Aorta (tissue), 5 donors: ENCODE measurements at places on chromosomes 3 and 15. TPM values are rescaled to one million over a fixed set of nuclear protein-coding genes. Genes with fewer than 3 reads are reported as not detected.

DNA sequence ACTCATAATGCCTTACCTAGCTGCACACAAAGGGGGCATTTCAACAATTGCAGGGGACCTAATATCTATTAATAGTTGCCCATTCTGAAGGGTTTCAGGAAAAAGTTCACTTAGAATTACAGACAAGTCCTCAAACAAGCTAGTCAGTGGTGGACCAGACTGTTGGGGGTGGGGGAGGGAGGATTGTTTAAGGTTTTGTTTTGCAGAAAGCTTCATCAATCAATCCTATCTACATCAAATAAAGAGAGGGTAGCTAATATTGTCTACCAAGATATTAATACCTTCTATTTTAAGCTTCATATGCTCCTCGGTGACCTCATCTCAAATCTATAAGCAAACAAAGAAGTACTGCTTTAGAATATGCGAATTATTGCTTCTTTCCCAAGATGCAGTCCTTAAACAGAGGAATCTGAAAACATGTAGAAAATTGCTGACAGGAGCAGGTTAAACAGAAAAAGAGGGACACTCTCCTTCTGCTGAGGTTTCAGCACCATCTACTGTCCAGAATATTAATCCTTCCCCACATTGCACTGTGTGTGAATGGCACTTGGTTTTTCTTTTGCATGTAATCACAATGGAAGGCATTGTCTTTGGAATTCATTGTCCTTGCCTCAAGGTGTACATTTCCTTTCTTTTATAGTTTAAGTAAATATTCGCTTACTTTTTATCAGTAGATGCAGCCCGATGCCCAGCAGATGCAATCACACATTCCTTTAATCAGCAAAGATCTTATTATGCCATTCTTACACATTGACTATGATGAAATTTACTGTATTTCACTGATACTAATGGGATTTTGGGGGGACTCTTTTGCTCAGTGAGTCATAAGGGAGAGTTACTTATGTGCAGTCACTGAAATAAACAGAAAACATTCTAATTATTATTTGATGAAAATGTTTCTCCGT is 94.7 kb downstream of the IL5RA start:
- DNase-seq, result no peak

GRCh38 chr3:129783470-129783869 is 110.0 kb downstream of the TMCC1 start:
- DNase-seq, result no peak

GRCh38 chr3:110738531-110738930 is 333.1 kb upstream of the NECTIN3 start:
- DNase-seq, result no peak

- peak; percentile 88 for DNase-seq
These were observed 48.8 kb downstream of the STARD5 start for GRCh38 chr15:81274931-81275707.

DNA sequence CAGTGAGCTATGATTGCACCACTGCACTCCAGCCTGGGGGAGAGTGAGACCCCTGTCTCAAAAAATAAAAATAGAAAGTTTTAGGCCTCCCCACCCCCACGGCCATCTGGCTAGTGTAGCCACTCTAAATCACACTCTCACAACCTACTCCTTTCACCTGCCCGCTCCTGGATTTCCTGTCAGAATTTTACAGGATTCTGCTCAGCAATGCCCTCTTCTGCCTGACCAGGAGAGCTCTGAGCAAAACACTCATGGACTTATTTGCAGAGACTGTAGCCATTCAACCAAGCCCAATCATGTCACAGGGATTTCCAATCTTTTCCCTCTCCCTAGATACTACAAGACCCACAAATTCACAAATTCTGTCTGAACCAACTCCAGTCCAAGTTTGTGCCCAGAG is 242.6 kb upstream of the TPRG1 start:
- DNase-seq, result no peak

DNA sequence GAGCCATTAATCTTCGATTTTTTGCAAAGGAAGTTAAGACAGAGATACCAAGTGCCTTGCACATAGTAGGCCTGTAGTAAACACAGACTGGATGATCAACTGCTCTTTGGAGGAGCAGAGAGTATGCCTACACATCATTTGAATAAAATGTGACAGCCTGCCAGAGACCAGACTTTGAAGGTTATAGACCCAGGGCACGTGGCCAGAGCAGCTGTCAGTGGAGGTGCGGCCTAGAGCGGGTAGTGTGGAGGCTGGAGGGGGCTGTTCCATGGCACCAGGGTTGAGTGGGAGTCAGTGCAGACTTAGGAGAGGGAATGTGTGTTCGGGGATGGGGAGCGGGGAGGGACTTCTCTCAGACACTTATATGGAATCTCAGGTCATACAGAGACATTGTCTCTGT is 80.8 kb downstream of the SMAD3 start:
- no peak for DNase-seq

- no peak for DNase-seq
These were observed 124.0 kb upstream of the WNT5A start for GRCh38 chr3:55611121-55611520.

- peak; percentile 66 for DNase-seq
These were observed 140.1 kb downstream of the CHSY1 start for GRCh38 chr15:101111570-101112262.

DNA sequence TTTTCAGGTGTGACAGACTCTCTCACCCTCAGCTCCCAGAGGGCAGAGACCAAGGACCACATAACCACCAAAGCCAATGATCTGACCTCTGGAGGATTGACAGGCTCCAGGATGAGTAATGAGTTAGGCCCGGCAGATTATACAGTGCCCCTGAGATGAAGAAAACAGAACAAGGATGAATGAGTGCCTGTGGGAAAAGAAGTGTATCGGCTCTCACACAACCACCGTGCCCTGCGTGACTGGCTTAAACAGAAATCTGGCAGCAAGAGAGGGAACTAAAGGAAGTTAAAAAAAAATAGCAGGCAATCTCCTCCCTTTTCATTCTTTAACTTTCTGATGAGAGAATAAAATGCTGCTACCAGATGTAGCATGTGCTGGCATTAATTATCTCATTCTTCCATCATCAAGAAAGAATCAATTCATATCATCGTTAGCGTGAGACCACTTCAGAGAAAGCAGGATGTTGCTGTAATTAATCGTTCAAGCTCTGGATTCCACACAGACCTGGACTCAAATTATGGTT is 227.5 kb upstream of the COL8A1 start:
- DNase-seq, result peak; percentile 47

- DNase-seq, result no peak
These were observed 125.4 kb upstream of the CPNE4 start for GRCh38 chr3:132160198-132160597.

DNA sequence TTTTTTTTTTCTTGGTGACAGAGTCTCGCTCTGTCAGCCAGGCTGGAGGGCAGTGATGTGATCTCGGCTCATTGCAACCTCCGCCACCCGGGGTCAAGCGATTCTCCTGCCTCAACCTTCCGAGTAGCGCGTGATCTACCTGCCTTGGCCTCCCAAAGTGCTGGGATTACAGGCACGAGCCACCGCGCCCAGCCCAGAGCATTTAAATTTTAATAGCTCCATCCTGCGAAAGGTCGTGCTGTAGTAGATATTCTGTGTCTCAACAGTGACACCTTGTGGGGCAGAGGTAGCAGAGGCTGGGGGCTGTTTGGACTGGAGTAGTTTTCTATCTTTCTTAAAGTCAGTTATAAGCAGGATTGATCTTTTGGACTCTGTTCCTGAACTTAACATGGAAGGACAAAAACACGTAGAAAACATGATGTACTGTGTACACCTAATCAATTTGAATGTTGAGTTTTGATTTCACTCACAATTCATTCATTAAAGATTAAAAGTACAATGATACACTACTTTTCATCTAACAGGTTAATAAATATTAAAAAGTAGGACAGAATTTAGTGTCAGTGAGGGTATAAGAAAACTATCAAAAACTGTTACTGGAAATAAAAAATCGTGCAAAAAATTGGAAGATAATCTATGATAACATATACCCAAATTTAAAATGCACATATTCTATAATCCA is 11.0 kb upstream of the PDCD6IP start:
- peak; percentile 52 for DNase-seq

GRCh38 chr15:44011238-44011854 is 183.7 kb downstream of the FRMD5 start:
- no peak for DNase-seq

- DNase-seq, result no peak
These were observed 180.7 kb upstream of the GRM7 start for GRCh38 chr3:6680119-6680806.

- no peak for DNase-seq
These were observed 122.2 kb upstream of the WNT5A start for GRCh38 chr3:55609230-55609827.

DNA sequence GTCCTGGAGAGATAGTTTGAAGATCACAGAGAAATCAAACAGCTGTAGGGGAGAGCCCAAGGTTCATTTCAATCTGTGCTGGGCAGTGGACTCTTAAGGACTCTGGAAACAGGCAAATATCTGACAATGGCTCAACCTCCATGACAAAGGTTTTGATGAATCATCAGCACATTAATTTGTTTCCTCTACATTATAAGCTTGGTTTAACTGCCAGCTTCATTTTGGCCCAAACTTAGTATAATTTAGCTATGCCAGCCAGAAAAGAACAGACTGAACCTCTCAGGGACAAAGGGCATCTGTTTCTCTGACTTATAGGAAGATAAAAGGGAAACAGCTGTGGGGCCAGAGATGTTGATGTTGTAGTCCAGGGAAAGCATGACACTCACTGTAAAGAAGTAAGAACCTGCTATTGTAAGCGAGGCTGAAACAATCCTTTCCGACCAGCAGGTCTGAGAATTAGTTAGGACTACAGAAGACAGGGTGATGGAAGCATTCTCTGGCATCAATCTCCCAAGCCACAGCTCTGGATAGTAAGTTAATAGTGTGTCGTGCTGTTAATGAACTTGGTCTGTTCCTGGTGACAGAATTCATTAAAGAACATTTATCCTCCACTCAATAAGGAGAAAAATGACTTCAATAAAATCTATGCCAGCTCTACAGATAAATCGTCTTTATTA is 110.1 kb downstream of the KCNMB2 start:
- DNase-seq, result no peak

- DNase-seq, result no peak
These were observed 1.2 kb downstream of the LARP6 start for GRCh38 chr15:70852501-70853317.

- DNase-seq, result no peak
These were observed 28.9 kb downstream of the PDCD10 start for GRCh38 chr3:167705840-167706239.

GRCh38 chr15:100919481-100920405 is 586 bp downstream of the LRRK1 start:
- DNase-seq, result peak; percentile 57

DNA sequence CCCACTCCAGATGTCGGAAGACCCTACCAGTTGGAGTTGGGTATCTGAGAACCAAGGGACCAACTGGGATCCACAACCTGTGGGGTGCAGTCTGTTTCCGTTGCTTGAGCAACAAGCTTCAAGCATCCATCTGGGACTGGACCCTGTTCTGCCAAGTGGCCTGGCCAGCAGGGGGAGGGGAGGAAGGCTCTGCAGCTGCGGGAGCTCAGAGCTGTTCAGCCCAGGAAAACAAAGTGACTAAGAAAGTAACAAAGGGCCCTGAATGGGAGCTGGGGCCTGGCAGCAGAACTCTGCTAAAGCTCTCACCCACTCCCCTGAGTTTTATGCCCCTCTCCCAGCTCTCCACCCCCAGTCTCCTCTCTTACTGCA is 2.7 kb downstream of the TYRO3 start:
- DNase-seq, result no peak

- DNase-seq, result no peak
These were observed 1.9 kb upstream of the CFAP92 start for GRCh38 chr3:128995737-128996136.

GRCh38 chr3:154970797-154971196 is 109.3 kb upstream of the MME start:
- DNase-seq, result no peak

DNA sequence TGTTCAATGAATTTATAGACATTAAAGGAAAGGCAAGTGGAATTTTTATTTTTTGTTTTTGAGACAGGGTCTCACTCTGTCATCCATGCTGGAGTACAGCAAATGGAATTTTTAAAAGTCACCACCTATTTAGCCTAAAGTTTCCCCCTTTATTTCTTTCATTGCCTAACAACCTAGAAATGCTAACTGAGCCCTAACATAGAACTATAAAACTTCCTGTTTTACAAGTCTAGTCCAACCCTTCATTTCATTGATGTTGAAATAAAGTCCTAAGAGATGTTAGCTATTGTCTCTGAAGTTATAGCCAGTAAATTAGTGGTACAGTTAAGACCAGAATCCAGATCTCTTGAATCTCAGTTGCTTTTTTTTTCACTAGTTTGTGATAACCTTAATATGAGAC is 39.0 kb downstream of the MAPK6 start:
- no peak for DNase-seq

DNA sequence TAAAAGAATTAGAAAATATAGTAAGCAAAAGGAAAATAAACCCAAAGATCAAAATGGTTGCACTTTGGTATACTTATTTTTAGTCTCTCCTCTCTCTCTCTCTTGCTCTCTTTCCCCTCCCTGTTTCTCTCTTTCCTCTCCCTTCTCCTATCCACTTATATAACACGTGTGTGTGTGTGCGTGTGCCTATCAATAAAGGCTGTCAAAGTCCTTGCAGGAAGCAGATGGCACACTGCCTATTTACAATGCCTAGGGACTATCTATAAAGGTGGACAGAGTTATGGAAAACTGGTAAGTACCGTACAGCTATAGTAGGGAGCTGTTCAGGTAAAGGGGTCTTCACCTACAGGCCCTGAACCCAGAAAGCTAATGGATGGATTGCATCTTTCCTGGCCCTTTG is 161.6 kb downstream of the SQOR start:
- DNase-seq, result no peak

DNA sequence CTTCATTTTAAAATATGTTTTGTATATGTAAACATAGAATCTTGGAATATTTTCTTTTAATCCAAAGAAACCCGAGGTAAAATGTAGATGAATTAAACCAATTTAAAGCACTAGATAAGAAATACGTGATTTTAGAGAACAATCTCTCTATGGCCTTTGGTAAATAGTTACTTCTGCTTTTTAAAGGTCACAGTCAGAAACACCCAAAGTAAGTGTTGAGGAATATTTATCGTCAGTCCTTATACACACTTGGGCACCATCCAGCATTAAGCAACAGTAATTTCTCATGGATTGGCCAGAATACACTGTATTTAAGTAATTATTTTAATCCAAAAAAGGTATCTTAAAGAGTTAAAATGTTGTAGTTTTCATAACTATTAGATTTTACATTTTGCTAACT is 713.2 kb downstream of the NLGN1 start:
- DNase-seq, result no peak

- DNase-seq, result no peak
These were observed 135.3 kb downstream of the RPLP1 start for GRCh38 chr15:69587723-69588426.

The SPTBN5 gene
- polyA plus RNA-seq, result 0.63 TPM

The THRB gene
- 20.2 TPM for polyA plus RNA-seq

The DNAH12 gene
- not detected for polyA plus RNA-seq

The CACNA2D2 gene
- 0.75 TPM for polyA plus RNA-seq

The HHLA2 gene
- 10.6 TPM for polyA plus RNA-seq

The CHD2 gene
- polyA plus RNA-seq, result 38.0 TPM
